ENCODE measurements at places on chromosomes 2 and 18.

- DNase-seq, result peak; percentile 1
Measured at GRCh38 chr2:230268606-230269243, 43.2 kb downstream of the SP140 start.

GRCh38 chr18:38494065-38494464, 928.5 kb upstream of the CELF4 start:
- DNase-seq, result no peak

DNA sequence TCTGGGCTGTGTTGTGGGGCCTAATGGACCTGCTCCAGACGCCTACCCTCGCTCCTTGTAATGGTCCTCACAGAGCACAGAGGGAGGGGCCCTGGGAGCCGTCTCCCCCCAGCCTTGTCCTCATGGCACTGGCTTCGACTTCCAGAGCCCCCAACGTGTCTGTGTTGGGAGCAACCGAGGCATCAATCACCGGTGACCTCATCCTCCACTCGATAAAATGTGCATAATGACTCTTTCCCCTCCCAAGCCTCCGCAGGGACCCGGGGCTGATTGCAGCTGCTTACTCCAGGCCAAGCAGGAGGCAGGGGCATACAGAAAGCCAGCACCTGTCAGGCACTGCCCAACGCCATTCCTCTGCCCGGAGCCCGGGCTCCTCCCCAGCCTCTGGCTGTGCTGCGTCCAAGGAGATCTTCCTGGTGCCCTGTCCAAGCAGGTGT, 271.7 kb downstream of the NDUFA10 start:
- DNase-seq, result no peak

GRCh38 chr2:143219266-143219665, 90.0 kb downstream of the ARHGAP15 start:
- no peak for DNase-seq

GRCh38 chr18:3016585-3017297, 3.8 kb upstream of the LPIN2 start:
- peak; percentile 19 for DNase-seq

GRCh38 chr2:190786404-190787166, 94.0 kb upstream of the GLS start:
- DNase-seq, result no peak

- DNase-seq, result no peak
Measured at GRCh38 chr2:169344736-169345485, 17.4 kb downstream of the LRP2 start.

- no peak for DNase-seq
Measured at GRCh38 chr2:33047939-33048338, 101.2 kb downstream of the LTBP1 start.

DNA sequence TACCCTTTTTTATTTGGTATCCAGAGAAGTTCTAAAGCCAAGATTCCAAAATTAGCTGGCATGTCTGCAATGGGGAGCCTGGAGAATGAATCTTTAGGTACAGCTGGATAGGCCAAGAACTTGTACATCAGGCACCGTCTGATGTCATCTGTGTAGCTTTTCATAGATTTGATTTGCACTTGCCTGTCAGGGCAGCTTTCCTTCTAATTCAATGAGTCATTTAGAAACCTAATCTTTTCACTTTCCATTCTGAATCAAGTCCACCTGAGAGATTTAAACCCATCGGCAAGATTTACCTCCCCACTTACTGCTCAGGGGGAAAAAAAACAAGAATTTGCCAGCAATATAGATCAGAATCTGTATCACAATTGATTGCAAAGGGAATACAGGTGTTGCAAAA, 60.9 kb upstream of the ACAA2 start:
- no peak for DNase-seq

GRCh38 chr2:64363848-64364247, 90.1 kb upstream of the LGALSL start:
- DNase-seq, result no peak

DNA sequence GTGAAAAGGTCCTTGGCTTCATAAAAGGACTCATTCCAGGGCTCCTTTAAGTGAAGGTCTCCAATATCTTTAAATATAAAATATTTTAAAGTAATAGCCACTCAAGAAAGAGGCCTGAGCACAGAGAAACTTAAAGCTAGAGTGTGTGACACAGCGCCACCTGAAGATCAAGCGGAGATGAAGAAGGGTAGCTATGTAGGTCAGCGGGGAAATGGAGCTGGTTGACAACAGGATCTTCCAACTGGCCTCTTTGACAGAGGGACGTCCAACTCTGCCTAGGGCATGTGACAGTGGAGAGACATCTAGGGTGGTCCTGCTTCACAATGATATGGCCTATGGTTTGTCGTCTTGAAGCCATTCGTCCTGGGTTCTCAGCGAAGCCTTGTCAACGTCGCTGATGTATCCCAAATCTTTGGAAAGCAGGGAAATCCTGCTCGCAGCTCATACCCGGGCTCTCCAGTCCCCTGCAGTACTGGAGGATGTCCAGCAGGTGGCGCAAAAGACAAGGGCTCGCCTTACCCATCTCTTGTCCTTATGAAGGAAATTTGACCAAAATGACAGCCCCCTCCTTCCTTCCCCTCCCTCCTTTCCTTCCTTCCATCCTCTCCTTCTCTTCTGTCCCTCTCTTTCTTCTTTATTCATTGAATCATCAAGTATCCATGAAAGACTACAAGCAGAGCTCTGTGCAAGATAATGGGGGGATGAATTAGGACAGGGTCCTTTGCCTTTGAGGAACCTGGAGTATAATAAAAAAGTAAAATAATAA, 59.6 kb downstream of the LONRF2 start:
- peak; percentile 74 for DNase-seq

DNA sequence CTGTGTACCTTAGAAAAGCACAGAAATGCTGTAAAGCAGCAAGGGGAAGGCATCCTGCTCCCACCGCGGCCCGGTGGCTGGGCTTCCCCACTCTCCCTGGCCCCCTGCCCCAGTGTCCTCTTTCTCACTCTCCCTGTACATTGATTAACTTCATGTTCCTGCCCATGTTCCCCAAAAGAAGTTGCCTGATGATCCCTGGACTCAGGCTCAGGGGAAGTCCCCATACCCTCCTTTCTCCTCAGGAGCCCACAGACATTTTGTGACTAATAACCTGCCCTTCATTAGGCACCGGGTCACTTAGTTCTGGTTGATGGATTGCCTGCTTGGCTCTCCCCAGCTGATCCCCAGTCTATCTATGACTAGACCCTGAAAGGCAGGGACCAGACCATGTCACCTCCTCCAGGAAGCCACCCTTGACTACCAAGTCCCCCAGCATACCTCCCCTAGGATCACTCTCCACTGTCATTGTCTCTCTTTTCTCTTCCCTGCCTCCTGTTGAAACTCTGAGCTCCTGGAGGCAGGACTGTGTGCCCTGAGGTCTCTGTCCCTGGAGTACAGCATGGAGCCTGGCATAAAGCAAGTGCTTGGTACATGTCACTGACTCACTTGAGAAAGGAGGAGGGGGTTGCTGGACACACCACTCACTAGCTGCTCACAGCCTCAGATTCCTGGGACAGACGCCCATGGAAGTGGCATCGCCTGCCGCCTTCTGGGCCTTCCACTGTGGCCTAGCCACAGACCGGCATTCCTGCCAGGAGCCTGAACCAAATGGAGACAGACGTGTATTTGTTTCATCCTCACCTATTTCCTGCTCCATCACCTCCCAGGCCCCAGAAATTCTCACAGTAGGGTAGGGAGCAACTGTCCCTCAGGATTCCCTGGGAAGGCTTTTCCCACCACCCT, 13.5 kb downstream of the MALL start:
- DNase-seq, result peak; percentile 82

DNA sequence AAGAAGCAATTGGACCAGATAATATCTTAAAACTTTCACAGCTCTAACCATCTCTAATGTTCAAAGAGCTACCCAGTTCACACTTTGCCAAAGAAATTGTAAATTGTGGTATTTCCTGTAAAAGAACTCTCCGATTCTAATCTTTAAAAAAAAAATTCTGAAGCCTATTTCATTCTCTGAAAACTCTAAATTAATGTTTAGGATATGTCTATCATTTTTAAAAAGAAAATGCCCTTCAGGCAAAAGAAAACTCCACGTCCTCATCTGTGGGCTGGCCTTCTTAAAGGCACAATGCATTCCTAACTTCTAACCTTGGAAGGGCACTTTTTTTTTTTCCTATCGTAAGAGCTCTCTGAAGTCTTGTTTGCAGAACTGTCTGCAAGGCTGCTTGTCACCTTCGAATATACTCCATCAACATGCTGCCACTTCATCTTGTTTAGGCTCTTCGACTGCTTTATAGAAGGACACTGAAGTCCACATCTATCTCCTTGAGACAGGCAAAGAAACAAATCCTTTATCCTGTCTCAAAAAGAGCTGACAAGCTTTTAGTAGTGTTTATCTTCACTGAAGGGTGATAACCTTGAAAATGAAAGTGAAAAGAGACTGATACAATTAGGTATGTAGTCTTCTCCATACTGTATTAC, 124.3 kb upstream of the SLC39A10 start:
- DNase-seq, result peak; percentile 38

- DNase-seq, result no peak
Measured at GRCh38 chr2:42957861-42958301, 165.5 kb upstream of the HAAO start.

DNA sequence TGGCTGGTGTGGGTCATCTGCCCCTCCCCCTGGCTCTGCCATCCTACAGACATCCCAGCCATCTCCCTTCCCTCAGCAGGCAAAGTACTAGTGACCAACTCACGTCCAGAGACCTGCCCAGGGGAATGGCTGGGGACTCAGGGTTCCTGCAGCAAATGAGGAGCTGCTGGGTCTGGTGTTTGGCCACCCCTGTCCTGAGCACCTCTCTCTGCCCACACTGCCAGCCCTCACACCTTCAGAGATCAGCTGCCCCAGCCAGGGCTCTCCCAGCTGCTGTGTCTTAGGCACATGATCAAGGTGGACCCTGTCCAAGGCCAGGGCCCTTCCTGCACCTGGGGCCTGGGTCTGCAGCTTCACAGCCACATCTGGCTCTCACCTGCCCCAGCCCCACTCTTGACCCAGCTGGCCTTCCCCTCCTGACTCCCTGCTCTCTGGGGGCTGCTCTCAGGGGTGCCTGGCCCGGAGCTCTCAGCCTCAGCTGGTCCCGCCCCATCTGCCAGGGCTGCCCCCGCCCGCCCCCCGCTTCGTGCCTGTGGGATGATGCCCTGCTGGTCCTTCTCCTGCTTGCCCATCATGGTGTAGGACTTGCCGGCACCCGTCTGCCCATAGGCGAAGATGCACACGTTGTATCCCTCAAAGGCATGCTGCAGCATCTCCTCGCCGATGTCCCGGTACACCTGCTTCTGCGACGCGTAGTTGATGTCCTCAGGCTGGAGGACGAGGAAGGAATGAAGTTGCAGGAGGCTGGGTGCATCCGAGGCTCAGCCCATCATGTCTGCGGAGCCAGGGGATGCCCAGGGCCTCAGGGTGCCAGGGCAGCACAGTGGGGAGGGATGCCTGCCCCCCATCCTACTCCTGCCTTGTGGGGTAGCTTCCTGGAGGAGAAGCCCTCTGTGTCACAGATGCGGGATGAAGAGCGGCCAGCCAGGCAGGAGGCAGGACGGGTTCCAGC, 32.2 kb downstream of the KIF1A start:
- DNase-seq, result no peak

- no peak for DNase-seq
Measured at GRCh38 chr2:207264310-207264709, 98.6 kb upstream of the KLF7 start.

DNA sequence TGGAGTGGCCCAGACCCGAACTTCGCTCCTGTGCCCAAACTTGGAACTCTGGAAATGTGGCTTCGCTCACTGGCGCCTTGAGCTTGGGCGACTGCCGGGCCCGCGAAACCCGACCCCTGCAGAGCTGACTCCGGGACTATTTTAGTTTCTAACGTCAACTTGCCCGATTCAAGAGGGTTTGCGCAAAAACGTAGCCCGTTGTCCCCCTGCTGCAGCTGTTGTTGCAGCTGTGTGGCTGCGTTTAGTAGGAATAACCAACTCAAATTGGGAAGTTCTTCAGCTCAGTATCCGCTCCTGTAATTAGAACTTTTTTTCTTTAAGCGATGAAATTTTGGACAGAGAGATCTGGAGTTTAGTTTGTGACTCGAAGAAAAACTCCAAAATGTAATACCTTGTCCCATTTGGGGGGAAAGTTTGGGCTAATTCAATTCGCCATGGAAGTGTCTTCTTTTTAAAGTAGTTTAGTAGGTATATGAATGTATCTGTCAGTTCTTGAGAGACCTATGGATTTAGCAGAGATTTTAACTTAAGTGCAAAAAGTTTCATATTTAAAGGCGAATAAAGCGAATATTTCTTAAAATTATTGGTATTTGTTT, 559 bp downstream of the MYL12A start:
- peak; percentile 65 for DNase-seq

DNA sequence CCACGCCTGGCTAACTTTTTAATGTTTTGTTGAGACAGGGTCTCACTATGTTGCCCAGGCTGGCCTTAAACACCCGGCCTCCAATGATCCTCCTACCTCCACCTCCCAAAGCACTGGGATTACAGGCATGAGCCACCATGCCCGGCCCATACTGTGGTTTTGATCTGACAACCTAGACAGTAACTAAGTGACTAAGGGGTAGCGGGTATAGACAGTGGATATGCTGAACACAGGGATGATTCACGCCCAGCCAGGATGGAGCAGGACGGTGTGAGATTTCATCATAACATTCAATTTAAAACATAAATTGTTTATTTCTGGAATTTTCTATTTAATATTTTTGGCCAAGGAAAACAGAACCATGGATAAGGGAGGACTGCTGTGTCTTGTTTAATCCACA, 36.0 kb upstream of the YPEL5 start:
- DNase-seq, result no peak

- DNase-seq, result peak; percentile 63
Measured at GRCh38 chr2:219551441-219552381, 7.9 kb downstream of the TMEM198 start.

GRCh38 chr2:142721015-142721414, 156.4 kb upstream of the KYNU start:
- no peak for DNase-seq

DNA sequence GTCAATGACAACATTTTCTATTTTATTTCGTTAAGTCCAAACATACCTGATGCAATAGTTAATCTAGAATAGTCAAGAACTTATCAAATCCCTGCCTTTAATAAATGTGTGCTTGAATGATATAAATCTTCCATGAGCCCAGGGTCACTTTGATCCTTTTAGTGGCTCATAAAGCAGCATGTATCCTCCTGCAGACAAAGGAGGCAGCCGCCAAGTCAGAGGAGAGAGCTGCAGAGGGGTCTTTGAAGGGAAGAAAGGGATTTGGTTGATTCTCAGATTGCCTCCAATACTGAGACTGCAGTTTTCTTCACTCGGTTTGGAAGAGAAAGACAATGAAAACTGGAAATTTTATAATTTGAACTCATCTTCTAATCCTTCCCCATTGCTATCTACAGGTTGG, 378.4 kb upstream of the PIK3C3 start:
- no peak for DNase-seq

GRCh38 chr2:62456721-62457539, 49.1 kb downstream of the TMEM17 start:
- DNase-seq, result peak; percentile 68

GRCh38 chr2:103010306-103010705, 248.5 kb downstream of the TMEM182 start:
- no peak for DNase-seq

GRCh38 chr18:60259052-60259681, 113.4 kb downstream of the MC4R start:
- peak; percentile 69 for DNase-seq

All from mesenchymal stem cell (in vitro differentiated cells and primary cell).